ENCODE measurements at places on chromosomes 11 and 22.

DNA sequence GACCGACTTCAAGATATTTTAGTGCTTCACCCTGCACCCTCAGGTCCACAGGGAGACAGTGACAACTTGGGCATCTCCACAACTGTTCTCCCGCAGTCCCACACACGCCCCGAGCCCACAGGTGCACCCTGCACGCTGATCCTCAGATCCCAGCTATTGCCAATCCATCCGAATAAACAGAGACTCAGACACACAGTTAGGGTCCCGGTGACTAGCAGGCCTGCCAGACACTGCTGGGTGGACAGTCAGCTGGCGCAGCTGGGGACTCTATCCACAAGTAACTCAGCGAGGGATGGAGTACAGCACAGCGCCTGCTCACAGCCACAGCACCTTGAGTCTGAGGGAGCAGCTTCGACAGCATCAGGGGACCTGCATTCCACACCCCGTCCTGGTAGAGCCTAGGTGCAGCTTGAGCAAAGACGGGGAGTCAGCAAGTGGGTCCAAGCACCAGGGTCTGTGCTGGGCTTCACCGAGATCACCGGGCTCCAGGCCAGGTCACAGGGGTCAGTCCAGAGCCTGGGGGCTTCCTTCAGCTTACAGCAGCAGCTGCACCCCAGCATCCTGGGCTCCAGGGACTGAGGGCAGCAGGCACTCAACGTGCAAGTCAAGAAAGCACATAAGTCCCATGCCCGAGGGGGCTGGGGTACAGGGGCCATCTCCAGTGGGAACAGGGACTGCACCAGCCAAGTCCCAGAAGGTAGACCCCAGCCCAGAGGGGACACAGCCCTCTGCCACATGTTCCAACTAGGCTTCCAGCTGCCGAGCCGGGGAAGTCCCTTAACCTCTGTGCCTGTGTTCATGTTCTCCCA, 7.6 kb downstream of the RPL3 start:
- DNase-seq: no peak

GRCh38 chr11:116641561-116642045, 131.2 kb downstream of the BUD13 start:
- no peak for DNase-seq

DNA sequence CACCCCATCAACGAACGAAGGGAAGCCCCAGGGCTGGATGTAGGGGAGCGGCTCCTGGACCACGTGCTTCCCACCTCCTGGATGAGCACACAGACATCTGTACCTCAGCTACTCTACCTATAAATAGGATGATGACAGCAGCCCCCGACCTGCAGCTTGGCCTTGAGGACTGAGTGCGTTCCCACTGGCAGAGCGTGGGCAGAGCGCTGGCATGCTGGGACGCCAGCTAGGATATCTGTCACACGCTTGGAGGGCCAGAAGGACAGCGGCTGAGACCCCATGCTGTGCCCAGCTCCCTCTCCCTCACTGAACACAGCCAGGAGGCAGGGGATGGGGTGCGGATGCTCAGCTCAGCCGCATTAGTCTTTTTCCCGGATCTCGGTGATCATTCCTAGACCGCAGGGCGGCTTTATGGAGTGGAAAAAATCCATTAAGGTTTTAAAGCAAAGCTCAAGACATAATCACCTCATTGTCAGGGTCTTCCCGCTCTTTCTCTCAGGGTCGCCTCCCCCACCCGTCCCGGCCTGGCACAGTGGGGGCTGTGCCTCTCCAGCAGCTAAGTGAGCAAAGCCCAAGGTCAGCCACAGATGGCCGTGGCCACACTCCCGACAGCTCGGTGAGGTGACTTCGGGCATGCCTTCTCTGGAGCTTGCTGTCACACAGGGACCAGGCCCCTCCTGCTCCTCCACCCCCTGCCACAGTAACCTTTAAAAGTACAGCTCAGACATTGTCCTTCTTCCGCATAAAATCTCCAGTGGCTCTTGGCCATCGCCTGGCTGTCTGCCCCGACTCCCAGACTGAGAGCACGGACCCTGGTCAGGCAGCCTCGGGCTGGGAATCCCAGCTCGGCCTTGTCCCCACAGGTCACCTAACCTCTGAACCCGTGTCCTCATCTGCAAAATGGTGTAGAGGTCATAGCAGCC, 69.6 kb upstream of the SHISAL1 start:
- DNase-seq: no peak

DNA sequence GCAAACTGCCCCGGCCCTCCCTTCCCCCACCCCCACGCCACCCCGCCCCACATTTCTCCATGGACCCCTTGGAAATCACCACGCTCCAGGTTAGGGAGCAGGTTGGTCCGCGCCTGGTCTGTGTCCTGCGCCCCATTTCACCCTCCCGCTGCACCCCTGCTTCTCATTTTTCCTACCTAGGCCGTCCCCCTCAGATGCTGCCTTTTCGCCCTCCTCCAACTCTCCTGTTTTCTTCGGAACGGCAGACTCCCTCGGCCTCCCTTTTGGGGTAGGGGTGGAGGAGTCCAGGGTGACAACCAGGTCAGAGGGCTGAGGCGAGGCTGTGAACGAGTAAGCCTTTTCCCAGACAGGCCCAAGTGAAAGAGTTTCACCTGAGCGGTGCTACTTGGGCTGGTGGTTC, 893 bp upstream of the SCN4B start:
- no peak for DNase-seq

DNA sequence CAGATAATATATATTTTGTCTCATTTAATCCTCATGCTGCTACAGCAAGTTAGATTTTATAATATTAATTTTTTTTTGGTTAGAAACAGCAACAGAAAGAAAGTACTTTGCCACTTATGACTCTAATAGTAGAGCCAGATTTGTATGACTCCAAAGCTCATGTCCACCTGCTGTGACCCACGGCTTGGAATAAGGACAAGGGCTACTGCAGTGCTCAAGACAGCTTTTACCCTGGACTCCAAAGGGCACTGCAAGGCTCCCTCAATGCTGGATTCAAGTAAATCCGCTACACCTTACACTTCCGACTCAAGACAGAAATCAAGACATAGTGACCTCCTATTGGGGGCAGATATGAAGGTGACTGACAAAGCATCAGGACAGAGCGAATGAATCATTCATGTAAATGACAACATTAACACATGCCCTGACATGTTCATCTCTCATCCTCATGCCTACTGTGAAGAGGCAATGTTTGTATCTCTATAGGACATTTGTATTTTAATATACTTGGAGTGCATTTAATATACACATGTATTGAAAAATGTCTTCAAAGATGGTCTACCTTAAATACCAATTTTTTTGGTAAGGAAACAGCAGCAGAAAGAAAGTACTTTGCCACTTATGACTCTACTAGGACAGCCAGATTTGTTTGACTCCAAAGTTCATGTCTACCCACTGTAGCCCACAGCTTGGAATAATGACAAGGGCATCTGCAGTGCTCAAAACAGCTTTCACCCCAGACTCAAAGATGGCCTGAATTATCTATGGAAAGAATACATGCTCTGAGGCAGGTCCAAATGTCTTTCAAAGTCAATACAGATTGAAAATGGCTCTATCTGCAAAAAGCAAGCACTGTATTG, 375.6 kb upstream of the CCDC90B start:
- no peak for DNase-seq

GRCh38 chr11:86606836-86607481, 65.5 kb downstream of the ME3 start:
- DNase-seq: no peak

DNA sequence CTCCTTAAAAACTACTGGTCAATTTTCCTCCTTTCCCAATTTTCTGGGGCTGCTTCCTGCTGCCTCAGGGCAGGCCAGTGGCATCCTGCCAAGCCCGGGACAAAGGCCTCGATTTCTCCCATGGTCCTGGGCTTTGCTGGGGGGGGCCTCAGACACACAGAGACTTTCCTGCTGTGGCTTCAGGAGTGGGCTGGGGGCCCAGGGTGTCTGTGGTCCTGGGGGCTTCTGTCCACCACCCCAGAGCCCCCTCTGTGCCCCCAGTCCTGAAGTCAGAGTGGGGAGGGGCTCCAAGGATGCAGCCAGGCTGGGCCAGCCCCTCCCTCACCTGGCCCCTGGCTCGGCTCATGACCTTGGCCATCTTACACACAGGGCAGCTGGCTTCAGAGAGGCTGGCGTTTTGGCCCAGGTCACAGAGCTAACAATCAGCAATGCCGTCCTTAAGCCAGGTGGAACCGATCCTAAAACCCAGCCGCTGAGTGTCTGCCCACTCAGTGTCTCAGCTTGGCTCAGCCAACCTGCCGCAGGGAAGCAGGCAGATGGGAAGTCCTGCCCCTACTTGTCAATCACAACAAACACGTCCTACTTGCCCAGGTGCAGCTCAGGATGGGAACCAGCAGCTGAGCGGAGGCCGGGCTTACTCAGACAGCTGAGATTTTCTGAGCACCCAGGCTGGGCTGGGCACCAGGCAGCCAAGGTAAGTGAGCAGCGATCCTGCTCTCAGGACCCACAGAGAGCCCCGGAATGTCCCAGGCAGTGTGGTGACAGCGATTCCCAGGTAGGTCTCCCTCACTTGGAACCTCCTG, 34.6 kb downstream of the OSBPL5 start:
- DNase-seq: no peak

DNA sequence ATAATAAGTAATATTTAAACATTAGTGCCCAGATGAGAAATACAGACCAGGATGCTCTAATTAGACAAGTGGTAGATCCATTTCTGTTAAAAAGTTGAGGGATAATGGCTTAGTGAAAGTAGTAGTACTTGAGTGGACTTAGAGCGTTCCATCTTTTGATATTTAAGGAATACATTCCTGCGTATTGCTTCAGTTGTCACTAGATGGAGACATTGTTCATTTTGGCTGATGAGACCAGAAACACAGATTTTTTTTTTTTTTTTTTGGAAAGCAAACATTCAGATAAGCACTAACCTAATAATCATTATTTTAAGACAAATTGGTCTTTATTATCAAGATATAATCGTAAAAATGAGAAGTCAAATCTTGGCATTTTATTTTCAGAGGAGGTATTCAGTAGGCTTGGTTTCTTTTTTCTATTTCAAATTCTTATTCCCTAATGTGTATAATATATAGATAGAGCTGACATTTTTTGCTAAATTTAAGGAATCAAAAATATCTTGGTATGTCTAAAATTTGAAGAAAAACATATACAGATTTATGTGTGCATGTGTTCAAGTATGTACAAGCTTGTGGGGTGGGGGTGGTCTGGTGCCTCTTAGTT, 92.9 kb downstream of the DYNC2H1 start:
- DNase-seq: peak; percentile 14

DNA sequence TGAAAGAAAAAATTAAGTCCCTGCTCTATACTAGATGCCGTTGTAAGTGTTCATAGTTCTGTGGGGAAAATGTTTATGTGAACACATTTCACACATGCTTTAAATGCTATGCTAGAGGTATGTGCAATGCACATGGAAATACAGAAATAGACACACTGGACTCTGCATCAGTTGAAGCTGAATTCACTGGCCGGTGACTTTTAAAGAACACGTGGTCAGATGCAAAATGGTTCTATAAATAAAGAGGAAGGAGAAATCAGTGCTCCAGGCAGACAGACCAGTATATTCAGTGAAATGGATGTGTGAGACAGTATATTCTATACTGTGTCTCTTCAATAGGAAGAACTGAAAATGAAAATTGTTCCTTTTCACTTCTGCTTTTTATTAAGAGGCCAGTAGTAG, 29.9 kb downstream of the TRPC6 start:
- no peak for DNase-seq

DNA sequence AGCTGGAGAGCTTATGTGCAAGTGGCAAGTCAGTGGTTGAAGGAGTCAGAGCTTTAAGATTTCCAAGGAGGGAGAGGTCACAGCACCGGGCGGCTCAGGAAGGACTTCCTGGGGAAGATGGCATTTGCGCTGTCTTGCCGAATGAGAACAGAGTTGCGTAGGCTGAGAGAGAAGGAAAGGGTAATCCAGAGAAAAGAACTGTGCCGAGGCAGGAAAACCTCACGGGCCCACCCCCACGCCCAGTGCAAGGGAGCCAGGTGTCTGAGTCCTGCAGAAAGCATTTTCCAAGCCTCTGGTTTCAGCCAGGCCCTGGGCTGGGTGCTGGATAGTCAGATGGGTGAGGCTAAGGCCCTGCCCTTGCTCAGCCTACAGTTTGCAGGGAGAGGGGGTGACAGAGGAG, 3.2 kb upstream of the AP1B1 start:
- DNase-seq: no peak

- no peak for DNase-seq
Measured at GRCh38 chr11:118899296-118899688, 15.6 kb downstream of the CXCR5 start.

DNA sequence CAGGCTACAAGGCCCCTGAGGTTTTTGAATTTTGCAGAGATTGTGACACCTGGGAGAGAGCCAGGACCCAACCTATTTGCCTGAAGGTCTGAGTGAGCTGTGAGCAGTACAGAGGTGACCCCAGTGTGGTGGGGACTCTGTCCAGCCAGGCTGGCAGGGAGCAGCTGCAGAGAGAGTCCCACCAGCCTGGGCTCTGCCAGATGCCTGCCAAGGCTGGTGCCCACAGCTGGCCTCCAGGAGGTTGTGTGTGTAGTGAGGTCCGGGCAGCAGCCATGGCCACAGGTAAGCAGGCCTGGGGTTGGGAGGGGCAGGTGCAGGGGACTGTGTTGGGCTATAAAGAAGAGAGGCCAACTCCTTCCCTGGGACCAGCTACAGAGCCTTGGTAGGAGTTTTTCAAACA, 144.8 kb downstream of the CRYBB2 start:
- no peak for DNase-seq

DNA sequence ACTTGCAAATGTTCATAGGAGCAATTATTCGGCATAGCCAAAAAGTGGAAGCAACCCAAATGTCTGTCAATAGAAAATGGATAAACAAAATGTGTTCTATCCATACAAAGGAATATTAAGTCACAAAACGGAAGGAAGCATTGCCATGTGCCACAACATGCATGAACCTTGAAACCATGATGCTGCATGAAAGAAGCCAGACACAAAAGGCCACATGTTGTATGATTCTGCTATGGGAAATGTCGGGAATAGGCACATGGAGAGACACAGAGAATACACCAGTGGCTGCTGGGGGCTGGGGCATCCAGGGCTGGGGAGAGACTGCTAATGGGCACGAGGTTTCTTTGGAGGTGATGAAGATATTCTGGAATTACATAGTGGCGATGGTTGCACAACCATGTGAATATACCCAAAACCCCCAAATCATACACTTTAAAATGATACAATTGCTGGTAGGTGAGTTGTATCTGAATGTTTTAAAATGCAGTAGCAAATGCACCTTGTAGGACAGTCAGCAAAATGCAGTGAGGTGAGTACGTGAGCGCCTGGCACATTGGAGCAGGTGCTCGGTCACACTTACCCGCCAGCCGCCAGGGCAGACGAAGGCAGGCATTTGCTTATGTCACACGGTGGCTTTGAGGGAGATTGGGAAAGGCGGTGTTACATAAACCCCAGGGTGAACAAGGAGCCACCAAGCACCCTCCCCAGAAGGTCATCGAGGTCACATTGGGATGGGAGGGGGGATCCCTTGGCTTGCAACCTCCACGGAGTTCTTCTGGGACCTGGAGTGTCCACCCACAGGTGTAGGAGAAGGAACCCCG, 6.3 kb upstream of the OSM start:
- no peak for DNase-seq

GRCh38 chr11:63920939-63921417, 4.0 kb upstream of the RCOR2 start:
- DNase-seq: no peak

DNA sequence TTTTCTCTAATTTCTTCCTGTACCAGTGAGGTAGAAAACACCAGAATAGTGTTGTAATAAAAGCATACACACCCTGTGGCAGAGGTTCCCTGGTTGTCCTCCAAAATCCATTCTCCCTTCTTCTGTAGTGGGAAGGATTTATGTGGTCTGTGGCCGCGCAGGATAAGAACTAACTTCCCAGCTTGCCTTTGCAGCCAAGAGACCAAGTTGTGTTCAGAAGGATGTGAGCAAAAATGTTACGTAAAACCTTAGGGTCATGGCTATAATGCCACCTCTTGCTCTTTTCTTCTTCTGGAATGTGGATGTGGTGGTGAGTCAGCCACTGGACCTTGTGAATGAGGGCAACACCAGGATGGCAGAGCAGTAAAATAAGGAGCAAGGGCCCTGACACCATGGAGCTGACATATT, 28.4 kb downstream of the CCDC90B start:
- DNase-seq: no peak
